CD4-positive, alpha-beta T cell treated with Interleukin-17A for 1 hour (primary cell): ENCODE measurements at places on chromosomes 6 and 20.

DNA sequence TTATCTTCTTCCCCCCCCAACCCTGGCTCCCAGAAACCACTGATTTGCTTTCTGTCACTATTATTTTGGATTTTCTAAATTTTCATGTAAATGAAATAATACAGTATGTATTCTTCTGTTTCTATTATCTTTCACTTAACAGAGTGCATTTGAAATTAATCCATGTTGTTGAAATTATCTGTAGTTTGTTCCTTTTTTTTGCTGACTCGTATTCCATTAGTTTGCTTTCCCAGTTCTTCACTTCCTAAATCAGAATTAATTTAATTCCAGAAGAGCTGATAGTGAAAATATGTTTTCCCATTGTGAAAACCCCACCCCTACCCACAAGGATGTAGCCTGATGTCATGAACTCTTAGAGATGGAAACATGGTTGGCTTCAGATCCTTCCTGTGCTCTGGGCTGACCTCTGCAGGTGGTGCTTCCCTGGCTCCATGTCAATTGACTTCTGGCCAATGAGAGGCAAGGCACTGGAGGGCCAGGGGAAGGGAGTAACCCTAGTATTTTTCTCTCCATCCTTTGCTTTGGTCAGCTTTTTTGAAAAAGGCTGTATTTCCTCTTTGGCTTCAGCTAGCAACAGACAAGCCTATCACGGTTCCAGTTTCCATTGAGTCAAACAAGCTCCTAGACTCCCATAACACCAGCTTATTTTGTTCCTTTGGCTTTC, 244.4 kb upstream of the HSF2 start:
- no peak for DNase-seq

DNA sequence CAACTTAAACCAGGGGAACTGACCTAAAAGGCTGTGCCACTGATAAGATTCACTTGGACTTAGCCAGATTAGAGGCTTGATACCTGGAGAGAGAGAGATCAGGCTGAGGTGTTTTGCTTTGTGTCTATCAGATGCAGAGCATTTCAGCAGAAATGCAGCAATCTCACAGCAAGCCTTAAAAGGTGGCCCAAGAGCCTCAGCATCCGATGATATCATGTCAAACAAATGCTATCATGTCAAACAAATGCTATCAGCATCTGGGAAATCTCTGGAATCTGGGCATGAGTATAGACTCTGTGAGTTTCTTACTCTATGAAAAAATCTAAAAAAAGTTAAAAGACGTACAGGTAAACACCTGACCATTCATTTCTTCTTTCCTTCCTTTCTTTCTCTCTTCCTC, 718.9 kb downstream of the EYS start:
- no peak for DNase-seq

DNA sequence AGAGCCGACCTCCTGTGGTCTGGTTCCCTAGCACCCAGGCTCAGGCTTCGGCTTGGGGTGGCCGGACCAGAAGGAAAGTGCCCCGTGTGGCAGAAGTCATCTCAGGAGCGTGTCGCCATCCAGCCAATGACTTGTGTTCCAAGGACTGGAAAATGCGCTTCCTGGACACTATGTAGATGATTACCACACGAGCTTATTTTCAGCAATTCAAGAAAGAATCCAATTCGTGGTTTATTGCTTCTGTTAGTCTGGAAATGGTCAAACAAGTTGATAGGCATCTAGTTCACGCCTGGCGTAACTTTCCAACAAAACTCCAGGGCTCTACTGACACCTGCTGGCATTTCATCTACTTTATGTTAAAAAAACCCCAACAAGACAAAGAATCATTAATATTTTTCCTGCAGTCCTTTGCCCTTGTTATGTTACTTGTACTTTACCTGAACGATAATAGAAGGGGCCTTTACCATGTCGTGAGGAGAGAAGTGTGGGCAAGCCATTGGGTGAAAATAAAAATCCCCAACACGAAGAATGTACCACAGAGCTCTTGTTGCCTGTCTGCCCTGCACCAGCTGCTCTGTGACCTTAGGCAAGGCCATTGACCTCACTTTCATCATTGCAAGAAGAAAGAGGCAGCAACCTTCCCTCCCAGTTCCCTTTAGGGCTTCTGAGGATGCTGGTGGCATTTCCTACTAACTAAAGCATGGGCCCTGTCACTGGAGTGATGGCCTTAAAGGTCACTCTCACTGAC, 154.7 kb upstream of the LAMP5 start:
- no peak for DNase-seq

GRCh38 chr6:131950767-131951575, at the start of gene CCN2:
Gene CCN2 (minus strand): TSS chr6:131951372. CDS start chr6:131951172, 200 bp downstream.
- DNase-seq = no peak

DNA sequence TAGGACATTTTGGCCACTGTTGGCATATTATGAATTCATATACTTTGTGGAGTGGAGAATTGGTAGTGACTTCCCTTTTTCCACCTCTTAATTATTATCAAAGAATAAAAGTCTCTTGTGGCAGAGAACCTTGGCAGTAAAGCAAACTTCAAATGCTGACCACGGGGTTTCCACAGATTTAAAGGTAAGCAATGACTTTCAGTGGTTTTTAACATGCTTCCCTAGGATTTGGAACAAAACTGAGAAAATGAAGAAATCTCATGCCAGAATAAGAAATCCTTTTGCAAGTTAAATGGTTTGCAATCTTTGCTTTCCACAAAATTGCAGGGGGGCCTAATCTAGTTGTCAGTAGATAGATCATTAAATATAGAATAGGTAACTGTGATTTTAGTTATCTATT, 2.0 kb upstream of the SDC4 start:
- DNase-seq = no peak

DNA sequence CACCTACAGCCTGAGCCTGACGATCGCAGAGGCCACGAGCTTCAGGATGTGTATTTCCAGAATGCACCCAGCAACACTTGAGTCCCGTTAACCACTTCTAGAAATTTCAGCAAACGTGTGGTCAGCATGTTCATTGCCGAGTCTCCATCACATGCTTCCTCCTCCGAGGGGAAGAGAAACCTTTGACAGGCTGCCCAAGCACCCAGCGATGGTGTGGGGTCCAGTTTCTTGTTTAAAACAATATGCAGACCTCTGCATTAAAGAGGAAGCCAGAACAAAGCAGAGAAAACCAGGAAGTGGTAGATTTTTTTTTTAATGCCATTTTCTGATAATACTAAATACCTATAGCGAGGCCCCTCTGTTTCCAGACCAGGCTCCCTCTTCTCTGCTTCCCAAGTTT, 71.9 kb downstream of the GNAS-AS1 start:
- DNase-seq = peak; percentile 2

DNA sequence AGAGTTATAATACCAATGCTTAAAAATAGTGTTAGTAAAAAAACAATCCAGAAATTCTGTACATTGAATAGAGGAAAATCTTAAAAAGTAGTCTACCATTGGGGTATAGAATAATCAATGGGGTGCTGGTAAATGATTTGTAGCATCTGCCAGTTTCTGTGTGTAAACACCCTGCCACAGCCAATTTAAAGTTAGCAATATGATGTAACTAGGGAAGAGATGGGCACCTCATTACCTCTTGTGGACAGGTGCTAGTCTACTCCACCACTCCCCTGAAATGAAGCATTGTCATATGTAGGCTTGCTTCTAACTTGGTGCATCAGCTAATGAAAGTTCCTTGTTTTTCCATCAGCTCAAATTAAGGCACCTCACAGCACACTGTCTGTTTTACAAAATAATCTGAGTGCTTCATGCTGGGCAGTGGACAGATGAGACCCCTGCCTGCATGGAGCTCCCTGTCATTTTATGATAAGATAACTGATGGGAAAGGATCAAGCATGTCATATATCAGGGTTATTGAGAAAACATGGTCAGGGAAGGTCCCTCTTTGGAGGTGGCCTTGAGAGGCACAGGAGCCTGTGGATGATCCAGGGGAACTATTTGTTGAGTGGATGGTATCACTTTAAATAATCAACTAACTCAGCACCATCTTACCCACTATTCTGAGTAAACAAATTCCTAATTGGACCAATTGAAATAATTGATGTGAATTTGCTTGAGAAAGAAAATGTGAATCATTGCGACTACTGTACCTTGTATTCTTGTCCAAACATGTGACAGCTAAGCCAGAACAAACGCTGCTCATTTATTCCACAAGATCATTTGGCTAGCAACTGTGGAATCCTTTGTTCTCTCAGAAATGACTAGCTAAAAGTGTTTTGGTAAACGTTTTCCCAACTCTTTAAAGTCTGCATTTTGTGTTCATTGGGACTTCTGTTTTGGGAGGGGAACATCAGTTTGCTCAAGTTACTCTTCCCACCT, 45.9 kb upstream of the CSE1L start:
- DNase-seq = no peak

- no peak for DNase-seq
These were observed 216.7 kb downstream of the ATXN1 start for GRCh38 chr6:16544521-16544920.

DNA sequence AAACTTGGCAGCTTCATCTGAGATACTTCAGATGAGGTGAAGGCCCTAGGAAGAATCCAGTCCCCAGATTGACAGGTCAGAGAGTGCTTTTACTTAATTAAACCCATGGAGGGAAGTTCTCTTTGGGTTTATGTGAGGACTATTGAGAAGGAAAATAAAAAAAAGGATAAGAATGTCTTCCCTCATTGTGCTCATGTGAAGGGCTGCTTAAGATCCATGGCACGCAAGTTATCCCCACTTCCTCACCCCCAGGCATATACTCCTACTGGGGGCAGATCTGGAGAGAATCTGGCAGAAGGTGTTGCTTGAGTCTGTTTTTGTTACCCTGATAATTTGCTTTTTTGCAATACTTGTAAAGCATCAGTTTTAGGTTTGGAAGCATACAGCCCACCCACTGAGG, 322.9 kb upstream of the TFAP2D start:
- DNase-seq = no peak

GRCh38 chr6:134317471-134318131, at the start of gene SGK1:
Gene SGK1 (minus strand): TSS chr6:134318112. CDS start chr6:134317460, 652 bp downstream.
- peak; percentile 16 for DNase-seq

DNA sequence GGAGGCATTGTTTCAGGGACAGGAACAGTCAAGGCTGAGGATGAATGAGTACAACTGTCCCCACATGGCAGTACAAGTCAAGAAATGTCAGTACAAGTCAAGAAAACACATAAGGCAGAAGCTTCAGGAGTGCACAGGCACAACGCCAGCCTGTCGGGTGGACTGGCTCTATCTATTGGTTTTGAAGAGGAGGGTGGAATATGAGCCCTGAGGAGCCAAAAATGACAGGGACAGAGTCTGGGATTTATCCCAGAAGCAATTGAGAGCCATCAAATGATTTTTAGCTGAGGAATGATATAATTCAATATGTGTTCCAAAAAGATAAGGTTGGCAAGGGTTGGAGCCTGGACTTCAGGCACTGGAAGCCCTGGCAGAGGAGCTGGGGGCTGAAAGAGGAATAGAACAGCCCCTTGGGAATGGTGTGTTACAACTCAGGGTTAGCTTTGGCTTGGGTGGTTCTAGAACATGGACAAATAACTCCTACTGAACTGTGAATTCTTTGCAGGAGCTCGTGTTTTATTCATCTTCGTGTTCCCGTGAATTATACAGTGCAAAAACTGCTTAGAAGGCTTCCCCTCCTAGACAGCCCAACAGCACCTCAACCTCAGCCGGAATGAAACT, 425.7 kb upstream of the ARID1B start:
- DNase-seq = no peak

- no peak for DNase-seq
These were observed 13.6 kb downstream of the FGD2 start for GRCh38 chr6:37019065-37019450.

DNA sequence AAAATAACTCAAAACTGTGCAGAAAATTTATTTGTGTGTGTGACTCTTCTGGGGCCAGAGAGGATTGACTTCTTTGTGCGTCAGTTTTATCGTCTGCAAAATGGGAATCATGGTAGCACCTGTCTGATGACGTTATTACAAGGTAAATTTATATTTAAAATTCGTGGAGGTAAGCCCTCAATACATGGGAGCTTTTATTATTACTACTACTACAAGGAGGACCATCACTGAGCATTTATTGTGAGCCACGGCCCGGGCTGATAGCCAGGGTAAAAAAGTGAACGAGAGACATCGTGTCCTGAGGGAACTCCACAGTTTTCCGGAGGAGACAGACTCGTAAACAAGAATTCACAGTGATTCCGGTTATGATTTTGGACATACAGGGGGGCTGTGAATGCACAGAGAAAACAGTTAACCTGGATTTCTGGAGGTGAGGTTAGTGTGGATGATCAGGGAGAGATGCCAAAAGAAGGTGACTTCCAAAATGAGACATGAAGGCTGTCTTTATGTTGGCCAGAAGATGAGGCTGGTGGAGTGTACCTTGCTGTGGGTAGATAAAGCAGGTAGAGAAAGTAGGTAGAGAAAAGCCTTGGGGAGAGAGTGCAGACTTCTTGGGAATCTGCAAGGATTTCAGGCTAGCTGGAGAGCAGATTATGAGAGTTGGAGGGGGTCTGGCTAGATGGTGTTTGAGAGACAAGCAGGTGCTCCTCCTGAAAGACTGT, 10.6 kb upstream of the SERINC3 start:
- no peak for DNase-seq

GRCh38 chr6:33620856-33621710, at the start of gene ITPR3:
Gene ITPR3 (plus strand): TSS chr6:33621322. CDS start chr6:33621603, 281 bp downstream.
- peak; percentile 81 for DNase-seq

- DNase-seq = no peak
These were observed 64.5 kb downstream of the JAG1 start for GRCh38 chr20:10609276-10609675.

DNA sequence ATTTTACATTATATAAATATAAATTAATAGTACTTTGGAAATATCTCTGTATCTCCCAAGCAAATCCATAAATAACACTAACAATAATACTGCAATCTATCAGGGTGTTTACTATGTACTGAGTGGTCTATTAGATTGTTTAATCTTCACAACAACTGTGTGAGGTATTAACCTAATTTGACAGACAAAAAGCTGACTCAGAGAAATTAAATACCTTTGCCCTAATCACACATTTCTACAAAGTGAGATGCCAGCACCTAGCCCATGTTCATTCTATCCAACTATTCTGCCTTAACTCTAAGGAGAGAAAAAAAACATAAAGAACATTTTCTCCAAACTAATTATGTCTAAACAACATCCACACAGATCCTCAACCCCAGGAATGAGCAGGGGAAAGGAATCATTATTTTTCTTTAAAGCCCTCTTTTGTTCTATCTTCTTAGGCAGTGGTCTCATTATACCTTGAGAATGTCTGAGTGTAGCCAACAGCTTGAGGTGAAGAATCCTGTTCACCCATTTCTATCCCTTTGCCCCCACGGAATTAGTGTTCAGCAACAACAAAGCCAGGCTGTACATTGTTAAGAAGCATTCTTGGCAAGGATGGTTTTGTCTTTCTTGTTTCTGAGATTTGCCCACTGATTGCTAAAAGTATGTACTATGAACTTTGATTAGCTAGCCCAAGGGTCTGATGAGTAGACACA, 42.7 kb downstream of the PRL start:
- no peak for DNase-seq

DNA sequence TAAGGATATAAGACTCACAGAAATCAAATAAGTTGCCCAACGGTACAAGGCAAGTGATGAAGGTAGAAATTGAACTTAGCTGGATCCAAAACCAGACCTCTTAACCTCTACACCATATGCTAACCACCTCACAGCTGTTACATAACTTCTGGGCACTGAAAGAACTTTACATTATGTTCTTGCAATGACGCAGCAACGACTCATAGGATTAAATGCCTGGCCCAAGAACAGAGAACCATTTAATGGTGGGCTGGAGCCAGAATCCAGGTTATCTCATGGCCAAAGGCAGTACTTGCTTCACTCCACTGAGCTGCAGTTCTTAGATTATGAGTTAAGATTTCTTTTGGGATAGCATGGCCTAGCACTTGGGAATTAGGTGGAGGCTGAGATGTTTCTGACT, 4.4 kb downstream of the TRMT6 start:
- DNase-seq = no peak

GRCh38 chr6:38185244-38185643, 365.7 kb downstream of the ZFAND3 start:
- DNase-seq = no peak

- no peak for DNase-seq
These were observed 15.6 kb downstream of the CHRNA4 start for GRCh38 chr20:63345328-63346100.
